ENCODE measurements at places on chromosomes 4 and X. TPM values are rescaled to one million over a fixed set of nuclear protein-coding genes. Genes with fewer than 3 reads are reported as not detected.
A peak's percentile ranks its signal among the peaks of the same experiment; 100 is the strongest.

- no peak for DNase-seq
These were observed 151.7 kb upstream of the CPEB2 start for GRCh38 chr4:14850455-14851097.

DNA sequence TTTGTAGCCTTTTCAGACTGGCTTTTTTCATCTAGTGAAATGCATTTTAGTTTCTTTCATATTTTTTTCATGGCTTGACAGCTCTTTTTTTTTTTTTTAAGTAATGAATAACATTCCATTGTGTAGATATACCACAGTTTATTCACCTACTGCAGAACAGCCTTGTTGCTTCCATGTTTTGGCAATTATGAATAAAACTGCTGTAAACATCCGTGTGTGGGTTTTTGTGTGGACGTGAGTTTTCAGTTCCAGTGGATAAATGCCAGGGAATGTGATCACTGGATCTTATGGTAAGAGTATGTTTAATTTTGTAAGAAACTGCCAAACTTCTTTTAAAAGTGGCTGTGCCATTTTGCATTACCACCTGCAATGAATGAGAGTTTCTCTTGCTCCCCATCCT, 160.8 kb downstream of the SOWAHB start:
- no peak for DNase-seq

DNA sequence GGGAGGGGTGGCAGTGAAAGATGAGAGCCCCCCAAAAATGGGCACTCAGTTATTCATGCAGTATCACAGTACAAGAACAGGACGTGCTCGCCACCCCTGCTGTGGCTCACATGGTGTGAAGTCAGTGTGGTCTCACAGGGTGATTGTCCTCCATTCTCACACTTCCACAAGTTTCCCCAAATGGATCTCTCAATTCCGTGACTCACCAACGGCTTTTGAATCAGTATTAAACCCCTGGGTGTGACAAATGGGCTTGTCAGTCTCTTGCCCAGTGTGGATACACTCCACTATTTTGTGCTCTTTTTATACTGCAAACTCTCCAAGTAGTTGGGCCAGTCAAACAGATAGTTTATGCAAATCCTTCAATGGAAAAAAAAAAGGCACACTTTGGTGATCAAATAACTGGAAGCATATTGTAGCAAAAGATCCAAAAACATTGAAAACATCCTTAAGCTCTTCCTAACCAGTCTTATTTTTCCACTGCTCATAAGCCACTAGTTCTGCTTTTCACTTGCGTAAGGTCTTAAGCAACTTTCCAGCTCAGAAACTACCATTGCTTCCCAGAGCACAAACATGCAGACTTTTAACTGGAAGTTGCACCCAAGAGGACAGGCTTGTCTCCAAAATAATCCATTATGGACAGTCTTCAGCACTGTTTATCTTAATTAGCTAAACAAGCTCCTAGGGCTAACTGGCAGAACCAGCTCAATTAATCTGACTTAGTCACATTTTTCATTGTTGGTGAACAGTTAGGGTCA, 365.7 kb downstream of the PPP3CA start:
- DNase-seq: no peak

MAGEC3 gene
- not detected for polyA plus RNA-seq

SULT1E1 gene
- polyA plus RNA-seq: 1.2 TPM

- no peak for DNase-seq
These were observed 72.4 kb upstream of the TLR2 start for GRCh38 chr4:153611679-153612078.

- no peak for DNase-seq
These were observed 36.0 kb upstream of the CD99L2 start for GRCh38 chrX:150934453-150934852.

- DNase-seq: no peak
These were observed 109.6 kb downstream of the IL15 start for GRCh38 chr4:141746026-141746425.

ARMCX6 gene
- polyA plus RNA-seq: 43.5 TPM

GRCh38 chr4:165289423-165289785, 38.1 kb upstream of the MSMO1 start:
- DNase-seq: no peak

GRCh38 chr4:172962564-172963353, 205.9 kb upstream of the GALNT7 start:
- DNase-seq: no peak

- no peak for DNase-seq
These were observed 1382.7 kb downstream of the PCDH7 start for GRCh38 chr4:32102896-32103295.

DNA sequence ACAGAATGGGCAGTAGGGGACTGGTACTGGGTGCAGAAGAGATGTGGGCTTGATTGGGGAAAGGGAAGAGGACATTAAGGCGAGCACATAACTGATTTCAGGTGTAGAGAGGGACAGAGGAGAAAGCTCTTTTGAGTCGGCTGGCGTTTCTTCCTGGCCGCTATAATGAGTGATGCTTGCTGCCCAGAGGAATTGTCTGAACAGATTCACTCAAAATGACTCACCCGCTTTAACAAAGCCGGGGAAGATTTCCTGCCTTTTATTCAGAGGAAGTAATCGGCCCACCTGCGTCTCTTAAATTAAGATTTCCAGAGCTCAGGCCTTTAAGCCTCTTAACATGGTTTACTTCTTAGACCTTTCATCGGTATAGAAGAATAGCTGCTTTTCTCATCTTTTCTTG, 102.1 kb upstream of the AP1S2 start:
- no peak for DNase-seq

SLC25A14 gene
- 19.4 TPM for polyA plus RNA-seq

DNA sequence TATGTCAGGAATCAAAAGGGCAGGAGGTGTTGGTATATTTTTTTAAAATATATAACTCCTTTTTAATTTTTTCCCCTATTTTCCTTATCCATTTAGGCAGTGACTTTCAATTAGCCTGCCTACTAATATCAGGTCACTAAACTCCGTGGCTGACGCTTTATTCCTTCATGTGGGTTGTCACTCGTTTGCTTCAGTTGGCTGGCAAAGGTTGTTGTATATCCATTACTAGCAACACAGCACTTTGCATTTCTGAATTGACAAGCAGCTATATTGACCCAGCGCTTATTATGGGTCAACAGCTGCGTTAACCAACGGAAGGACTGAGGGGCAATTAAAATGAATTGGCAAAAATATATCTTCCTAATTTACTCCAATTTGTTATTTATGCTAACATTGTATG, 87.7 kb downstream of the ARX start:
- DNase-seq: no peak

DNA sequence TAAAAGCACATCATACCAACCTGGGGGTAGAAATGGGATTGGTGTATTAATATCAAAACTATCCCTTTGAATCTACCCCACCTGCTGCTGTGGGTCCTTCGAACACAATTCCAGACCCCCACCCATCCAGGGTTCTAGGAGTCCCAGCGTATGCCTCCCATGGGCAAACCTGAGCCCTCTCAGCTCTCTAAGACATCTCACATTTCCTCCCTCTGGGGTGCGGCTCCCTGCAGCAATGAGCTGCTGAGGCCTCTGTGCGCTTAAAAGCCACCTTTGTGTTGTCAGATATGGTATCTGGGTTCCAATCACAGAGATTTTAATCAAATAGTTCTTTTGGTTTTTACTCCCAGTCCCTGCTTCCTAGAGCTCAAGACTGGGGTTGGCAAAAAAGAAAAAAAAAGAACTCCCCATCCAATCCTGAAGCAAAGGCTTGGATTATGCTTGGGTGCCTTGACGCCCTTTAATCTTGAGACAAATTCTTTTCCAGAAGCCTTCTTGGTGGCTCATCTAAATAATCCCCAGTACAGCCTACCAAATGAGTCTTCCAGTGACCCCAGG, 37.5 kb upstream of the NOCT start:
- DNase-seq: no peak

- peak; percentile 82 for DNase-seq
These were observed 405.3 kb upstream of the FAT1 start for GRCh38 chr4:187128976-187129375.

GEMIN8 gene
- polyA plus RNA-seq: 37.9 TPM

TMPRSS11D gene
- polyA plus RNA-seq: 0.26 TPM

DNA sequence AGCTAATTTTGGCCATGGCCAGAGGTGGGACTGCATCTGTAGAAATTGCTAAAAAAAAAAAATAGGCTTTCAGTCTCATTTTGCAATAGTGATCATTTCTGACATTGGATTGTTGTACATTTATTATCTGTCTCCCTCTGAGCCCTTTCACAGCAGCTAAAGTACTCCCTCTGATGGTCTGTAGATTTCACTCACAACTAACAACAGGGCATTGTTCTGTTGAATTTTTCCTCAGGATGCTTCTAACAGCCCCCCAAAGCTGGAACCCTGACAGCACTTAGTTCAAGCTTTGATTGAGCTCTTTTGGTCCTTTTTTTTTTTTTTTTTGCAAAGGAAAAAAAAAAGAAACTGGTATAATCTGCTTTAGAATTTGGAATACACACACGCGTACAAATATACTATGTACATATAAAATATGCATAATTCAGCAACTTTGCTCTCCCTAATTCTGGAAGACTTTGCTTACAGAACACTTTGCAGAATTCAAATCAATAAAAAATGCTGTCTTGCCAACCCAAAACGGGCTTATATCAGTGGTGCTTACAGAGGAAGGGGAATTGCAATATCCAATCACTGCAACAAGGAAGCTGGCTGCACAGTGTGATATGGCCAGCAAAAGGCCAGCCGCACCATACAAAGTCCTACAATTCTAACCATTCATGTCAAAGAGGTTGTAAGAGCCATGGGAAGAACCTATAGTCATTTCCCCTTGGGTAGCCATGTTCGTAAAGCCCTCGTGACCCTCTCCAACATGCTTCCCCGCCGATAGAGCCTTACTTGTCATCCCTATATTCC, 406.4 kb downstream of the SMARCA1 start:
- no peak for DNase-seq

TLL1 gene
- 1.5 TPM for polyA plus RNA-seq

AIFM1 gene
- polyA plus RNA-seq: 36.1 TPM

VEGFC gene
- polyA plus RNA-seq: 7.6 TPM

KLF3 gene
- 22.2 TPM for polyA plus RNA-seq

DNA sequence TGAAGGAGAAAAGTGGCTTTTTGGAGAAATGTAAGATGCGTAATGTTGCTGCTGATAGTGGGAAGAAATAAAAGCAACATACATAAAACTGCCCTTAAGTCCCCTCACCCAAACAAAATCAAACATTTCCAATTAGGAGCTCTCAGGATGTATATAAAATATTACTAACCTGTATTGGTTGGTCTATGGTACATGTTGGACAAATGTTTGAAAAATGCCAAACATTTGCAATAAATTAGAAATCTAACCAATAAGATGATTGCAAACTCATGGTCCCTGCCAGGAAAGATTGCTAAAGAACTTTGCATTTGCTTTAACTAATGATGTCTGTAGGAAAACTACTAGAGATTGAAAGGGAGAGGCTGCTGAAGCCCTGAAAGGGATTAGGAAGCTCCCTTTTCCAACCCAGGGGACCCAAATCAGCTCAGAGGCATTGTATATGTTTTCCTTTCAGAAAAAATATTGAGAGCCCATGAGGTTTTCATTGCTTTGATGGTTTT, 1.8 kb downstream of the SFRP2 start:
- no peak for DNase-seq

- no peak for DNase-seq
These were observed 675.1 kb downstream of the GRXCR1 start for GRCh38 chr4:43567644-43568043.

DNA sequence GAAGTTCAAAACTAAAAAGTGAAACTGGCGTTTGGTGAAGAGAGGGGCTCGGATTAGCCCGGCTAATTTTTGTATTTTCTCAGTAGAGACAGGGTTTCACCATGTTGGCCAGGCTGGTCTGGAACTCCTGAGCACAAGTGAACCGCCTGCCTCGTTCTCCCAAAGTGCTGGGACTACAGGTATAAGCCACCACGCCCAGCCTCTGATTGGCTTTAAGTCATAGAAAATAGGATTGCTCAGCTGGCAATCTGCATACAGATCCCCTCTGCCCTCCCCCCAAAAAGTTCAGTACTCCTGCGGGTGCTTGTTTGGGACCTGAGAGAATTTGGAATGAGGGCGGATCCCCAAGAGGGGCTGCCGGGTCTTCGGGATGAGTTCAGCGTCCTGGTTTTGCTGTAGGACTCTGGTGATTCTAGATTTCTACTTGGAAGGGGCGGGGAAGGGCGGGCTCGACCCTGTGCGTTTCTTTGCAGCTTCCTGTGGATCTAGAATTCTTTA, 537 bp upstream of the PRKX start:
- no peak for DNase-seq

SATL1 gene
- polyA plus RNA-seq: 0.18 TPM

- no peak for DNase-seq
These were observed 124.4 kb downstream of the CHRDL1 start for GRCh38 chrX:110671068-110671803.

GRCh38 chr4:8538703-8539567, 41.3 kb upstream of the GPR78 start:
- DNase-seq: peak; percentile 19

- no peak for DNase-seq
These were observed 254.2 kb downstream of the ADAMTS3 start for GRCh38 chr4:72314869-72315268.

TRAPPC2 gene
- polyA plus RNA-seq: 11.9 TPM

GRCh38 chrX:147403040-147403439, 508.7 kb upstream of the FMR1 start:
- DNase-seq: no peak

DNA sequence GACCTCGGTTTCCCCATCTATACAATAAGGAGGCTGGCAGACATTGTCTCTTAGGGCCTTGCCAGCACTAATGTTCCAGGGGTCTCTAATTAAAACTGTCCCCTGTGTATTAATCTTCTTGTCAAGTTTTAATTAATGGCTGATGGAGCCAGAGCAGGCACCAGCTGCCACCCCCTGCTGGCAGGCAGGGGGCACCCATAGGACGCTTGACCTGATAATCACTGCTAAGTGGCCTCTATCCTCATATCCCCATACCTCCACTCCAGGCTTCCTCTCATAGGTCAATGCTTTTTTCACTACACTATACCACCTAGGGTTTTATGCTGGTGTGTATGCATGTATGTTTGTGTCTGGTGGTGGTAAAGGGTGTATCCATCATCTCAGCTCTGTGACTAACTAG, 89.4 kb downstream of the EFNB1 start:
- DNase-seq: no peak

PDE6B gene
- not detected for polyA plus RNA-seq

DNA sequence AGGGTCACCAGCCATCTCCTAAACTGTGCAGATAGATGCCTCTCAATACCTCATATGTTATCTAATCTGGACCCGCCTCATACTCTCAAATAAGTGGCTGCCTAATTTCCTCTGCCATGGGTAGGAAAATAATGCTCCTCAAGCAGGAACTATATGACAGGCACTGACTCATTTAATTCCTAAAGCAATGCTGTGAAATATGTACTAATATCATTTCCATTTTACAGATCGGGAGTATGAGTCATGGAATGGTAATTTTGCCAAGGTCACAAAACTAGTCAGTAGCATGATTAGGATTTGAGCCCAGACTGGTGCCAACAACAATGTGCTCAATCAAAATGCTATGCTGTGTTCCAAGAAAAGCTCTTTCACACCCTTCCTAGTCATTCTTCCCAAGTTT, 3.0 kb upstream of the NXT2 start:
- peak; percentile 28 for DNase-seq

Measured in keratinocyte (primary cell).